ENCODE measurements at places on chromosomes 3 and 15. TPM values are rescaled to one million over a fixed set of nuclear protein-coding genes. Genes with fewer than 3 reads are reported as not detected.

The FAM107A gene
- total RNA-seq = 75.0 TPM

The CISH gene
- total RNA-seq = 39.7 TPM

The IGDCC3 gene
- not detected for total RNA-seq

The AP3B2 gene
- total RNA-seq = 0.39 TPM

The CDC25A gene
- total RNA-seq = 0.30 TPM

The GASK1A gene
- total RNA-seq = 7.8 TPM

The NAA50 gene
- total RNA-seq = 119 TPM

The PRR23A gene
- not detected for total RNA-seq

The ADGRG7 gene
- total RNA-seq = not detected

- no peak overlapping the region for H3K4me3 ChIP-seq
- H3K27me3 ChIP-seq = no peaks in the 10 kb centered on the region
- H3K4me1 ChIP-seq = no peaks in the 10 kb centered on the region
- no peak for DNase-seq
- H3K36me3 ChIP-seq = no peaks in the 10 kb centered on the region
Measured at GRCh38 chr3:126109146-126109879, 25.4 kb upstream of the SLC41A3 start.

DNA sequence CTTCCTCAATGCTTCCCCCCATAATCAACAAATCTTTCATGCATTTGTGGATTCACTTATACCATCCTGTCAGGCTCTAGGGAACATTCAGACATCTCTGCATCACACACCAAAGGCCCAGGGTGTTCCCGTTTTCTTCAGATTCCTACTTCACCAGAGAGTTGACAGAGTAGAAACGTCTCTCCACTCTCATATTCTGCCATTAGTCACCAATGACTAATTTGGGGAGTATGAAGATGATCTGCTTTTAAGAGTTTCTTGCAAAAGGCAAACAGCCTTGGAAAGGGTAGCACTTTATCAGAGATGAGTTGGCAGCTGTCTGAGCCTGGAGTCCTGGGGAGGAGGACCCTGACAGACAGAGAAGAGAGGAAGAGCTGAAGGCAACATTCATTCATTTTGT lies 55.8 kb upstream of the DGKG start:
- no peak overlapping the region for H3K4me3 ChIP-seq
- peaks cover 16% of the 10 kb centered on the region for H3K4me1 ChIP-seq
- H3K36me3 ChIP-seq = no peaks in the 10 kb centered on the region
- no peak overlapping the region for H3K27ac ChIP-seq

GRCh38 chr3:46406788-46407611 lies at the start of the genes CCR5AS and CCRL2:
TSS of gene CCR5AS (minus strand) at chr3:46407066.
TSS of gene CCRL2 (plus strand) at chr3:46407259. CDS start at chr3:46408080, 821 bp downstream.
- no peaks in the 10 kb centered on the region for H3K27me3 ChIP-seq
- H3K4me1 ChIP-seq = peaks cover 60% of the 10 kb centered on the region
- H3K4me3 ChIP-seq = peak within 1 kb of the TSS; percentile 19
- DNase-seq = peak; percentile 87

GRCh38 chr3:195236076-195236798 lies 34.7 kb downstream of the XXYLT1 start:
- H3K4me3 ChIP-seq = no peak overlapping the region
- no peaks in the 10 kb centered on the region for H3K36me3 ChIP-seq
- H3K27ac ChIP-seq = no peak overlapping the region
- peaks cover 19% of the 10 kb centered on the region for H3K4me1 ChIP-seq
- no peaks in the 10 kb centered on the region for H3K27me3 ChIP-seq

GRCh38 chr15:95653361-95653805 lies 677.1 kb upstream of the NR2F2 start:
- no peaks in the 10 kb centered on the region for H3K36me3 ChIP-seq
- no peak for DNase-seq
- H3K4me1 ChIP-seq = no peaks in the 10 kb centered on the region
- H3K4me3 ChIP-seq = no peak overlapping the region
- H3K27me3 ChIP-seq = no peaks in the 10 kb centered on the region
- no peak overlapping the region for H3K27ac ChIP-seq

GRCh38 chr3:187739094-187739560 lies 6.1 kb downstream of the BCL6 start:
- no peak for DNase-seq
- peaks cover 72% of the 10 kb centered on the region for H3K4me1 ChIP-seq
- H3K4me3 ChIP-seq = peak overlapping the region; percentile 66

DNA sequence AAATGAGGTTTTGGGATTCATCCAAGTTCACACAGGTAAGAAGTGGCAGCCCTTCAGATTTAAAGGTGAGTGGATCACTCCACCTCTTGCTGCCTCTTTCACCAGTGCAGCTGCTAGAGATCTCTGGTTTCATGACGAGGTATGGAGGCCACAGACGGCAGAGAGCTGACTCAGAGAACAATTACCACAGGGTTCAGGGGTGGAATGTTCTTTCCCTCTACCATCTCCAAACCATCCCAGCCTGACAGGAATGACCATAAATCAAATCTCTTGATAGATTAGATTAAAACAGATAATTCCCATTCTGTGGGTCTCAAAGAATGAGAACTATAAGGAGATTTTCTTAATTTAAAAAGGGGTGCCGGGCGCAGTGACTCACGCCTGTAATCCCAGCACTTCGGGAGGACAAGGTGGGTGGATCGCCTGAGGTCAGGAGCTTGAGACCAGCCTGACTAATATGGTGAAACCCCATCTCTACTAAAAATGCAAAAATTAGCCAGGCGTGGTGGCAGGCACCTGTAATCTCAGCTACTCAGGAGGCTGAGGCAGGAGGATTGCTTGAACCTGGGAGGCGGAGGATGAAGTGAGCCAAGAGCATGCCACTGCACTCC lies 174.2 kb upstream of the ATP11B start:
- H3K27me3 ChIP-seq = no peaks in the 10 kb centered on the region
- H3K36me3 ChIP-seq = no peaks in the 10 kb centered on the region
- H3K4me1 ChIP-seq = no peaks in the 10 kb centered on the region
- no peak overlapping the region for H3K27ac ChIP-seq
- no peak for DNase-seq
- H3K4me3 ChIP-seq = no peak overlapping the region

DNA sequence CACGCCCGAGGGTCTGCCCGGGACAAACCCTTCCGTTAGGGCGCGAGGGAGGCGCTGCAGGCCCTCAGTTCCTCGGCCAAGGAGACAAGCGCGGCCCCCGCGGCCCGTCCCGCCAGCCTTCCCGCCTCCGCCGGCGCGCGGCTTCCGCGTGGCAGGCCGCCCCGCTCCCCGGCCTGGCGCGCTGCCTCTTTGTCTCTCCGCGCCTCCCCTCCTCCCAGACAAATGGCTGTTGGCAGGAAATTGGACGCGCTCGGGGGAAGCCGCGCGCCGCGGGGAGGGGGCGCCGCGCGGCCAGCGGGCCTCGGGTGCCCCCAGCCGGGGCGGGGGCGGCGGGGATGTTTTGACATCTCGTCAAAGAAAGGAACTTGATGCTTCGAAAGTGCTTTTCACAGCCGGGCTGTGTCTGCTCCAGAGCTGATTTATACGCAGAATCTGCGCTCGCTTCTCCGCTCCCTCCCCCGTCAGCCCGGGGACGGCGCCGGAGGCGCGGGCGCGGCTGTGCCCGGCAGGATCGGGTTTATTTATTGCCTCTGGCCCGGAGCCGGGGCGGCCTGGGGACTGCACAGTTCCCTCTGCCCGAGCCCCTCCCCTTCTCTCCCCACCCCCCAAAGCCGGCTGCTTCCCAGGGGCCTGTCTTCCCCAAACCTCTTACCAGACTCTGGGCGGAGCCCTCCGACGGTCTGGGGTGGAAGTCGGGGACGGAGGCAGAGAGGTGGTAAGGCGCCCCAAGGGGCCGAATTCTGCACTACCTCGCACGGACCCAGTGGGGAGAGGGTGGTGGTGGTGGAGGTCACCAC lies 20.7 kb downstream of the SHF start:
- DNase-seq = peak; percentile 95
- H3K36me3 ChIP-seq = no peaks in the 10 kb centered on the region
- H3K4me3 ChIP-seq = peak overlapping the region; percentile 75
- peaks cover 32% of the 10 kb centered on the region for H3K4me1 ChIP-seq

GRCh38 chr15:28930011-28930410 lies 44.2 kb downstream of the APBA2 start:
- DNase-seq = no peak
- no peaks in the 10 kb centered on the region for H3K4me1 ChIP-seq
- H3K27ac ChIP-seq = no peak overlapping the region
- H3K27me3 ChIP-seq = no peaks in the 10 kb centered on the region
- no peak overlapping the region for H3K4me3 ChIP-seq

- no peaks in the 10 kb centered on the region for H3K27me3 ChIP-seq
- DNase-seq = no peak
- H3K27ac ChIP-seq = peak overlapping the region; percentile 61
- H3K36me3 ChIP-seq = no peaks in the 10 kb centered on the region
- peaks cover 14% of the 10 kb centered on the region for H3K4me1 ChIP-seq
Measured at GRCh38 chr3:94004301-94004910, 24.0 kb downstream of the STX19 start.

DNA sequence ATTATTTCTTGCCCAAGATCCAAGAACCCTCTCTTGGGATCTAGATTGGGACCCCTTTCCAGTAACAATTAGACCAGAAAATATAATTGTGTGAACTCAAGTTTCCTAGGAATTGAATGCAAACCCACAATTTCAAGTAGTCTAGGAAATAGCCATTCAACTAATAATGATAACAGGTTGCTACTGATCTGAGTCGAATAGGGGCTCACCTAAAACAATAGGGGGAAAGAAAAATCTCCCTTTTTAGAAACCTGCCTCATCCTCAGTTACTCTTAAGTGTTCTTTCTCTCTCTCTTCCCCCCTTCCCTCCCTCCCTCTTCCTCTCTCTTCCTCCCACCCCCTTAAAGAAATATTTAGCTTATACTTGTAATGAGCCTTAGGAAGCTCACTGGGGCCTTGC lies 555.3 kb downstream of the IGSF11 start:
- no peak overlapping the region for H3K4me3 ChIP-seq
- no peaks in the 10 kb centered on the region for H3K36me3 ChIP-seq
- DNase-seq = no peak
- no peaks in the 10 kb centered on the region for H3K27me3 ChIP-seq
- no peak overlapping the region for H3K27ac ChIP-seq

DNA sequence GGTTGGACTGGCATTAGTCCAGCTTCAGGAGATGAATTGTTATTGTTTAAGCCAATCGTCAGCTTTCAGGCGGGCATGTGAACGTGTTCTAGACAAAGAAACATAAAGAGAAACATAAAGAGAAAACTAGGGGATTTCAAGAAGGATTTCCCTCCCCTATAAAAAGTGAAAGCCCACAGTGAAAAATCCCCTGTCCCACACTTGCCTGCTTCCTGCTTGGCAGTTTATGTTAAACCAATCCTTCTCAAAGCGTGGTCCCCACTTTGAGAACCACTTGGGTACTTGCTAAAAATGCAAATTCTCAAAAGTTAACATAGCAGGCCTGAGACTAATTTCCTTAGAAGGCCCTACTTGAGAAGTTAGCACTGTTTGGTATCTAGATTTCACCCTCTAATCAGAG lies 293.0 kb upstream of the SOX14 start:
- no peaks in the 10 kb centered on the region for H3K36me3 ChIP-seq
- no peaks in the 10 kb centered on the region for H3K4me1 ChIP-seq
- no peak overlapping the region for H3K4me3 ChIP-seq
- no peak for DNase-seq
- H3K27ac ChIP-seq = no peak overlapping the region
- H3K27me3 ChIP-seq = no peaks in the 10 kb centered on the region

- H3K4me3 ChIP-seq = no peak overlapping the region
- no peaks in the 10 kb centered on the region for H3K4me1 ChIP-seq
- H3K36me3 ChIP-seq = no peaks in the 10 kb centered on the region
- no peak overlapping the region for H3K27ac ChIP-seq
Measured at GRCh38 chr3:147755310-147755709, 346.1 kb downstream of the ZIC1 start.

DNA sequence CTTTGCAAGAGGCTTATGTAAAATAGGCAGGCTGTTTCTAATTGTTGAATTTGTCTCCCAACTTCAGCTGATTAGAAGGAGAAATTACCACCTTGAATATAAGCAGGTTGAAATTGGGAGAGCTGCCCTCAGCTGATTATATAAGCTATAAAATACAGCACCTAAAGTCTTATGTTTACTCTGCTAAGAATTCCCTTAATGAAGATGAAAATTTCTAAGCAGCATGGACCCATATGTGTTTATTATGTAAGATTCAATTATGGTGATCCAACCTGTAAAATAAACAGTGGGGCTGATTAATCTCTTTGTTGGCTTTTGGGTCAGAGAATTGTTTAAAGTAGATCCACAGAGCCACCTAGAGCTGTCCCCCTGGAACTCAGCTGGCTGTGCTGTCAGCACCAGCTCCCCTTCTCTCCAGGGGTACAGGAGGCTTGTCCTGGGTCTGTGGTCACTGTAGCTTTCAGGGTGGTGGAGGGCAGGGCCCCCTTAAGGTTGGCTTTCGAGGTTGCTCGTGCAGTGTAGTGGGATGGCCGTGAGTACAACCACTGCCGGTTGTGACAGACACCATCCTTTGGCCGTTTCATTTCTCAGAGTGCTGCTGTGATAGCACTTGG lies 9.5 kb downstream of the SLCO3A1 start:
- DNase-seq = no peak
- H3K4me1 ChIP-seq = peaks cover 87% of the 10 kb centered on the region
- H3K36me3 ChIP-seq = no peaks in the 10 kb centered on the region
- H3K4me3 ChIP-seq = no peak overlapping the region

DNA sequence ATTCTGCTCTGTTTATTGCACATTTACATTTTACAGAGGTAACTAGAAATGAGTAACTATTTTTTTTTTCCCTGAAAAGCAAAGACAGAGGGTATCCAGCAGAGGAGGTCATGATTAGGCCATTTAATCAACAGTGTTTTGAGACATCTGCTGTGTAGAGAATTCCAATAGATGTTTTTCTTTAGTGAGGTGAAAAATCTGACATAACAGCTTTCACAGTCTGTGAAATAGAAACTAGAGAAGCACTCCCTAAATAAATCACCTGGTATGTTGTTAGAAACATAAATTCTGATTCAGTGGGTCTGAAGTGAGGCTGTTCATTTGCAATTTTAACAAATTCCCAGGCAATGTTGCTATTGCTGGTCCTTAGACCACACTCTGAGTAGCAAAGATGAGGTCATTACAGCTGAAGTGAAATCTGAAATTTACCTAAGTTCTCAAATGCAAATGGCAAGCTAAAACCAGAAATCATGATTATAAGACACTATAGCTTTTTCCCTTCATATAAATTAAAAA lies 329.2 kb upstream of the LRRC3B start:
- H3K4me3 ChIP-seq = no peak overlapping the region
- H3K36me3 ChIP-seq = no peaks in the 10 kb centered on the region
- no peak for DNase-seq
- no peaks in the 10 kb centered on the region for H3K4me1 ChIP-seq
- no peaks in the 10 kb centered on the region for H3K27me3 ChIP-seq

GRCh38 chr15:79881254-79881653 lies 15.6 kb downstream of the MTHFS start:
- H3K27ac ChIP-seq = no peak overlapping the region
- H3K4me1 ChIP-seq = no peaks in the 10 kb centered on the region
- no peak overlapping the region for H3K4me3 ChIP-seq
- peaks cover 31% of the 10 kb centered on the region for H3K36me3 ChIP-seq
- DNase-seq = no peak

GRCh38 chr3:64748244-64748904 lies 60.6 kb upstream of the ADAMTS9 start:
- H3K4me3 ChIP-seq = no peak overlapping the region
- no peak overlapping the region for H3K27ac ChIP-seq
- no peaks in the 10 kb centered on the region for H3K4me1 ChIP-seq
- H3K27me3 ChIP-seq = no peaks in the 10 kb centered on the region
- H3K36me3 ChIP-seq = no peaks in the 10 kb centered on the region
- no peak for DNase-seq

Data from upper lobe of left lung (tissue), 6 donors.